ENCODE measurements at places on chromosomes 5 and 9. TPM values are rescaled to one million over a fixed set of nuclear protein-coding genes. Genes with fewer than 3 reads are reported as not detected.

Gene PRRX2
- 0.50 TPM for total RNA-seq

Gene FOXE1
- total RNA-seq, result 4.2 TPM

Gene MAML1
- total RNA-seq, result 32.9 TPM

- no peak for DNase-seq
These were observed 3.0 kb upstream of the PDLIM4 start for GRCh38 chr5:132254321-132254977.

- DNase-seq, result no peak
These were observed 85.9 kb downstream of the NTRK2 start for GRCh38 chr9:84755380-84755779.

GRCh38 chr9:112848316-112849151 is 42.1 kb downstream of the SLC46A2 start:
- no peak for DNase-seq

Gene PDE6A
- total RNA-seq, result not detected

GRCh38 chr5:34923694-34924461 is 5.5 kb upstream of the DNAJC21 start:
- no peak for DNase-seq

Gene AIF1L
- total RNA-seq, result 44.1 TPM

Gene CKMT2
- 4.3 TPM for total RNA-seq

DNA sequence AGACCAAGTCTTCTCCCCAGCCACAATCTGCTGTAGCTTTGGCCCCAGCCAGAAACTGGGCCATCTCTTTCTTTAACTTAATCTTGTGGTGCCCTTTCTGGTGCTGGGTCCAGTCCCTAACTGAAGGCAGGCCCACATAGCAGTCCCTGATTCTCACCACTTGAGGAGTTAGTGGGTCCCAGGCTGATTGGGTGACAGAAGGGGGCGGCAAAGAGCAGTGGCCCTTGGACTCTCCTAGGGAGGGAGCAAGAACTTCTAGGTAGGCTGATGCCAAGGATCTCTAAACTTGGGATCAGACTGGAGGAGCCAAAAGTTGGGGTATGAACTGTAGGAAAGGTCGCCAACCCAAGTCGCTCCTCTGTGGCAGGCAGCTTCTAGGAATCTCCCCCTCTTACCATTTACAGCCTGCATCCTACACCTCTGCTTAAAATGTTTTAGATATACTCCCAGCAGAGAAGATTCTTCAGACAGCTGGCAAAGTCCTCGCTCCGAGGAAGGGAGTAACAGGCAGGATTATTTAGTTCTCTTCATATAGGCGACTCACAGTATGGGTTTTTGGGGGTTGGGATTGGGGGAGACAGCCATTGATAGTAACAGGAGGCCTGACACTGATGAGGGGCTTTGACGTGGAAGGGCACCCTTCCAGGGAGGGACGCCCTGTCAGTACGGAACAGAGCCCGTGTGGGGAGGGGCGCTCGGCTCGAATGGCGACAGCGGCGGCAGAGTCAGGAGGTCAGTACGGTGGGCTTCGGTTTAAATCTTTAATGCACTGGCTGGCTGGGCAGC is 2.0 kb upstream of the CCL27 start:
- DNase-seq, result no peak

Gene CTNND2
- total RNA-seq, result 31.5 TPM

Gene PRSS3
- 0.86 TPM for total RNA-seq

DNA sequence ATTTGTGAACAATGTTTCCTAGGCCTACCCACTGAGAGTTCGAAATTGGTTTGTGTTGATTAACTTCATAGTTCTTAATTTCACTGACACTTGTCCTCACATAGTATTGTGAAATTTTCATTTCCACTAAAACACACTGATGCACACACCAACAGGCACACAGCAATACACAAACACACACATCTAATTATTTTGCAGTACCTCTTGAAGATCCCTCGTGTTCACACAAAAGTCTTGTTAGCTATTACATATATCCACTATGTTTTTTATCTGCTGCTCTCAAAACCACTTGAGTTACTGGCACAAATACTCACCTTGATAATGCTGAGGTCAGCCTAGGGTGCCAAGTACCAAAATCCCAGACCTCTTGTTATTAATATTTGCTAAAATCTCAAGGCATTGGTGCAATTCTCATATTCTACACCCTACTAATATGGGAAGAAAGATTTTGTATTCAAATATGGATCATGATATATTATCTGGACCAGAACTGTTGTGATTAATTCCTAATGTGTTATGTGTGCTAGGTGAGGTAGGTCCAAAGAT is 767.4 kb upstream of the CDH10 start:
- no peak for DNase-seq

Gene SGCD
- 4.0 TPM for total RNA-seq

Gene HMCN2
- 0.12 TPM for total RNA-seq

DNA sequence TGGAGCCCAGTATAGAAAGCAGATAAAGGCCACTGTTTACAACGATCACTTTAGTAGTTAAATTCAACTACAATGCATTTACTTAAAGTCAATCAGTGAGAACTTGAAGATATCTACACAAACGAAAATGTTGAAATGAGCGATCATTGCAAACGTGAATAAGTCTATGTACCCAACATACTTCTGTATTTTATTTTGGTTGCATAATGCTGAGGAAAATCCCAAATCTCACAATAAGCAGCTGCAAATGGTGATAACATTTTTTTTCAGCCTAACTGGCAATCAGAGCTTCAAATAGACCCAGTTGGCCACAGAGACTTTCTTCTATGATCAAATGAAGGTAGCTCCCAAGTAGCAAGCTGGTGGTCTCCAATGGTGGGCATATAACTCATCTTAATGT is 32.1 kb downstream of the PDGFRB start:
- no peak for DNase-seq

Gene TRIM36
- total RNA-seq, result 55.2 TPM

DNA sequence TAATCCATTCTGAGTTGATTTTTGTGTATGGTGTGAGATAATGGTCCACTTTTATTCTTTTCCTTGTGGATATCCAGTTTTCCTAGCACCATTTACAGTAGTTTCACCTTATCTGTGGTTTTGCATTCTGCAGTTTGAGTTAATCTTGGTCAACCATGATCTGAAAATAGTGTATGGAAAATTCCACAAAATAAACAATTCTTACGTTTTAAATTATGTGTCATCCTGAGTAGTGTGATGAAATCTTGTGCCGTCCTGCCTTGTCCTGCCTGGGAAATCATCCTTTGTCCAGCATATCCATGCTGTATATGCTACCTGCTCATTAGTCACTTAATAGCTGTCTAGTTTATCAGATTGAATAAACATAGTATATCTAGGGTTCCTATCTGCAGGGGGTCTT is 42.1 kb downstream of the CDC42SE2 start:
- no peak for DNase-seq

GRCh38 chr5:99000876-99001275 is 72.1 kb upstream of the CHD1 start:
- DNase-seq, result no peak

GRCh38 chr5:158390577-158390976 is 531.6 kb upstream of the CLINT1 start:
- no peak for DNase-seq

Gene KCNN2
- total RNA-seq, result 15.4 TPM

GRCh38 chr9:86300701-86301100 is 18.4 kb upstream of the ISCA1 start:
- no peak for DNase-seq

Gene AJM1
- total RNA-seq, result 3.2 TPM

Gene HDHD3
- total RNA-seq, result 33.9 TPM

DNA sequence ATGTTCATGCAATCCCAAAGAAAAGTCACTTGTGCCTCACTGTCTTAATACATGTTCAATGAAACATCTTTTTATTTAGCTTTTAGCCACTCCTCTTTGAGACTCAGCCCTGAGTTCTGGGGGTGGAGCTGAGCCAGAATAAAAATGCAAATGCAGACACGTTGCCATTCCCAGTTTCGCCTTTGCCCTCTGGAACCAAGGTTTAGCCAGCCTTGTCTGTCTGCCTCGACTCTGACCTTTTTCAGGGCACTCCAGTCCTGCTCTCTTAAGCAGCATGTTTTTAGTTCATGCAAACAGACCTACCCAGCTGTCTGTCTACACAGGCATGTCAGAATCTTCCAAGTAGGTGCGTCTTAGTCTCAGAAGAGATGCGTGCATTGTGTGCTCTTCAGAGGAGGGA is 82.2 kb upstream of the RANBP3L start:
- no peak for DNase-seq

DNA sequence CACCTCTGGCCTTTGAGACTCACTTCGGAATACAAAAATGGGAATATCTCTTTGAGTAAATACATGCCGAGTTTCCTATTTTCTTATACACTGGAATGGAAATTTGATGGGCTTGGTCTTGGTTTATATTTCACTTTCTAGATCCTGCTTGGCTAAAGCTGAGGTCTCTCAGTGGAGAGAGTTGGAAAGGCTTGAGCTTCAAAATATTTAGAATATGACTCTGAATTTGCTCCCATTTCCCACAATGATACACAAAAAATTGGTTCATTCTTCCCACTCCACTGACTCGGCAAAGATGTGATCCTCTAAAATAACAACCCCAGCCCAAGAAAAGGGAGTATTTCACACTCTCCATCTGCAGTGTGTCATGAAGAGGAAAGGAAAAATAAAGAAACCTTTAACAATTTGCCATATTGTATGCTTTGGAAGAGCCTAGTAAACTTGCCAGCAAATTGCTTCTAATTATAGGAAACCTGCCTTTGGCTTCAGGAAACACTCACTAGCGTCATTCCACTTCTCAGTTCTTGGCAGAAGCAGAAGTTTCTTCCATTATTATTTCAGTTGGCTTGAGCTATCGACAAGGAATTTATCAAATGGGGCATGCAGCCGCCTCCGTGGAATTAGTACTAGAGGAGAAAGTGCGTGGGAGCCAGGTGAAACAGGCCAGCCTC is 302.9 kb downstream of the NSG2 start:
- no peak for DNase-seq

DNA sequence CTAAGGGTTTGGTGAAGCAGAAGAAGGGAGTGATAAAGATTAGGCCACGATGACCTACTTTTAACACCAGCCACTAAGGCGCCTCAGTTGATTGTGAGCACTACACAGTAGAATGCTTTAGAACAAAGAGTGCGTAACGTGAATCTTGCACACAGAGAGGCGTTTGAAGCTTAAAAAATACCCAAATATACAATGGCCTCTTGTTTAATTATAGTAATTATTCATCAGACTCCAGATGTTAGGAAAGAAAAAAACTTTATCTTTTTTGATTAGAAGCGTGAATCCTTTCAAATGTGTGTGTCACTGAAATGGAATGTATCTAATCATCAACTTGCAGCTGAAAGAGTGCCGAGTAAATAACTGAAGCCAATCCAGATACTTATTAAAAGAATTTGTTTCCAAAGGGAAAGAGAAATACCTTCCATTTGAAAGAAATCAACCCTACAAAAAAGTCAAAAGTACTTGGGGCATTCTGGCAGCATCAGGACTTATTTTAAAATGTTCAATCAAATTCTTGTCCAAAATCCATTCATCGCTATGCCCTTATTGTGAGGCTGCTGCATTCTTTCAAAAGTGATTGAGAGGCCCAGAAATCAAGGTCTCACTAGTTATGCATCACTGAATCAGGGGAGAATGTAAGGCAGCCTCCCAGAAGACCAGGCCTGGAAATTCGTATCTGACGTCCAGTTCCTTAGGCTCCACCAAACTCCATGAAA is 337.5 kb downstream of the ZNF608 start:
- DNase-seq, result no peak

Gene AGXT2
- not detected for total RNA-seq

Gene PCDHGB3
- 1.2 TPM for total RNA-seq

Gene SH2D3C
- total RNA-seq, result 1.6 TPM

Gene MOB3B
- 27.5 TPM for total RNA-seq

GRCh38 chr5:9898319-9898718 is 268.2 kb upstream of the TAS2R1 start:
- DNase-seq, result no peak

Gene UNC5A
- total RNA-seq, result 1.4 TPM

DNA sequence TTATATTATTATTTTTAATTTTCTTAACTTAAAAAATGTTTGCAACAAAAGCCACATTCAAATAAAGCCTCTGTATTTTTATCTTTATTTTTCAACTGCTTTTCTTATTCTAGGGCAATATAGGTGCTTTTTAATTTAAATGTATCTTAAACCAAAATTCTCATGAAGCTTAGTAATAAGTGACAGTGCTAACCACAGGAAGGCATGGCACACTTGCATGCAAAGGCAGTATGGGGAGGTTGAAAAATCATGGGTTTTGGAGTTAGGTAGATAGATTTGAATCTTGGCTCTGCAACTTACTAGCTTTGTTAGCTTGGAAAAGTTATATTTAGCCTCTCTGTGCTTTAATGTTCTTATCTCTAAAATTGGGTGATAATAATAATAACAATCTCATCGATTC is 458.0 kb downstream of the DMAC1 start:
- no peak for DNase-seq

Gene TUSC1
- 3.4 TPM for total RNA-seq

DNA sequence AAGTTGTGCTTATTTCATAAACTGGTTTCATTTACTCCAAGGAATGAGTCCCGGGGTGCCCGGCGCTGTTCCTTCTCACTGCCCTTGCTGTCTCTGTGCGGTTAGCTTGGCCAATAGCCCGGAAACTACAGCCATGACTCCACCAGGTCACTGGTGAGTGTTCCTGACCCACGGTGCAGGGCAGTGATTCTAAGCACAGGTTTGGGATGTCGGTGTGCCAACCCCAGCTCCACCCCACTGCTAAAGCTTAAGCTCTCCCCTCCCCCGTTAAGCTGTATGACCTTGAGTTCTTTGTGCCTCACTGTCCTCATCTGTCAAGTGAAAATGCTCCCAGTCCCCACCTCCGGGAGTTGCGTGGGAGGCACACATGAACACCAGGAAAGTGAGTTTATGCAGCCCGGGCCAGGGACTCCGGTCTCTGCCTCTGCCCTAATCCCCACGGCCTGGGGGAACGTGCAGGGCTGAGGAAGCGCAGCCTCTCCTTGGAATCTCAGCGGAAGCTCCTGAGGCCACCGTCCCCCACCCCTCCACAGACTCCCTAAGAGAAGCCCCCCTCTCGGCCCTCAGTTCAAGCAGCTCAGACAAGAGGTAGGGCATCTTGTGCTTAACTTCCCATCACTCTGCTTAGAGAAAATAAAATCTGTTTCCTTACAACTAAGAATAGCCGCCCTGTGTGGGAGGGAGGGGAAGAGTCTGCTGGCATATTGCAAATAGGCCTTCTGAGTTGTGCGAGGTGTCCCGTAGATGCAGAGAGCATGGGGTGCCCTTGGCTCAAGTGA is 92.0 kb upstream of the RAI14 start:
- DNase-seq, result no peak

DNA sequence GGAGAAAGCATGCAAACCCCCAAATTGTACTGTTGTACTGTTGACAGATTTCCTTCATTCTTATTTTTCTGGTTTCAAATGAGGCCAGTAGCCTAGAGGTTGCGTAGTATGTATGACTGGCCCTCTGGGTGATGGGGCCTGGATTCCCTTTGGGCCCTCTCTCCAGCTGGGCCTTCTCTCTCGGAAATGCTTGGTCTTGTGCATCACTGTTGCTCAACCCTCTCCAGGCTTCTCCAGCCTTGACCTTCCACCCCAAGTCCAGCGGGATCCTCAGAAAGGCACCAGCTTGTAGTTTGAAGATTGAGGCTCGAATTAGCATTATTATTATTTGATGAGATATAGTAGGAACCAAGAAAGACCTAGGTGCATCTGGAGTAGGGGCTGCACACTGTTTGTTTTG is 87.0 kb downstream of the ANGPTL2 start:
- no peak for DNase-seq

Gene LRSAM1
- total RNA-seq, result 16.0 TPM

GRCh38 chr9:23571414-23572104 is 254.5 kb downstream of the ELAVL2 start:
- no peak for DNase-seq

GRCh38 chr5:172118891-172119290 is 69.1 kb downstream of the STK10 start:
- DNase-seq, result no peak
